ENCODE measurements at places on chromosomes 3 and 15. TPM values are rescaled to one million over a fixed set of nuclear protein-coding genes. Genes with fewer than 3 reads are reported as not detected.

DNA sequence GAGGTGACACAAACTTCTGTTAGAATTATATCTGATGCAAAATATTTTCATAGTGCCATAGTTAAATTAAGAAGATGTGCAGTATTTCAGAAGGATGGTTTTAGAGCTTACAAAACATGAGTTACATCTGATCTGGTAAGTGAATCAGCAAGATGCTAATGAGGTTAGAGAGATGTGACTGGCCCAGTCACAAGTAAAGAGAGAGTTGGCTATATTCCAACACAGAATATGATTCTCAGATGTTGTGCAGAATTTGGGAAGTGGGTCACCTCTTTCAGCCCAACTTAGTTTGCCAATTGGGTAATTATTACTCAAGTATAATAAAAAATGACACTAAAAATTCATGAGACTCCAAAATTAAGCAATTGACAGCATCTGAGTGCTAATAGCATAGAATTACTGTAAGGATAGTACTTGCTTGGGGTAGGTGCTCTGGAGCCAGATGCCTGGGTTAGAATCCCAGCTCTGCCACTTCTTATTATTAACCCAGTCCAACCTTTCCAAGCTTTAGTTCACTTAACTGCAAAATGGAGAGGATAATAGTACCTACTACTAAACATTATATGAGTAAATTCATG, 30.8 kb downstream of the P2RY1 start:
- no peak for ATAC-seq

DNA sequence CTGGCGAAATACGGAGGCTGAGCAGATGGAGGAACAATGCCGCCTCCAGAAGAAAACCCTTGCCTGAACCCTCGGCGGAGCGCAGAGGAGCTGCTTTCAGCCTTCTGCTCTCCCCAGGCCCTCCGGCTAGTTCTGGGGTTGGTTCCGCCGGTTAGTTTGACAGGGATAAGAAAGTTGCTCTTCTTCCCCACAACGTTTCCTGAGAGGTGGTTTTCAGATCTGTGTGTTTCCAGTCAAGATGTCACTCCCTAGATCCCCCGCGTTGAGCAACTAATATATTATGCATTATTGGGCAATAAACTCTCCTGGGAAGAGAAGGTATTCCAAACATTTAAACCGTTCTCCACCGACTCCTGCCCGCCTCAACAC, 551 bp downstream of the NLGN1 start:
- no peak for ATAC-seq

GRCh38 chr3:183099838-183100204, 525 bp upstream of the MCCC1 start:
- no peak for ATAC-seq

GRCh38 chr3:194702545-194702944, 16.9 kb downstream of the FAM43A start:
- no peak for ATAC-seq

GRCh38 chr15:74773329-74773728, 8.6 kb upstream of the CSK start:
- peak; percentile 4 for ATAC-seq

GRCh38 chr3:70076396-70076795, 76.9 kb downstream of the SAMMSON start:
- ATAC-seq: no peak

GRCh38 chr3:78858910-78859309, 908.9 kb downstream of the ROBO1 start:
- no peak for ATAC-seq

GRCh38 chr3:58706395-58707167, 40.0 kb upstream of the FAM3D start:
- ATAC-seq: no peak

GRCh38 chr3:148790370-148790769, 37.2 kb upstream of the CPB1 start:
- no peak for ATAC-seq

GRCh38 chr3:56858331-56858730, 56.6 kb upstream of the ARHGEF3 start:
- no peak for ATAC-seq

DNA sequence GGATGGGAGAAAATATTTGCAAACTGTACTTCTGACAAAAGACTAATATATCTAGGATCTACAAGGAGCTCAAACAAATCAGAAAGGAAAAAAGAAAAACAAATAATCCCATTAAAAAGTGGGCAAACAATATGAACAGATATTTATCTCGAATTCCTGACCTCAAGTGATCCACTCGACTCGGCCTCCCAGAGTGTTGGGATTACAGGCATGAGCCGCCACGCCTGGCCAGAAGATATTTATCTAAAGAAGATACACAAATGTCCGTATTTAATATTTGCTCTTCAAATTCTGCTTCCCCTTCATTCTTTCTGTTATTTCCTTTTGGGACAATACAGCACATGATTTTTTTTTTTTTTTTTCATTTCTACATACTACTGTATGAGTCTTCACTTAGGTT, 151.7 kb upstream of the GRM7 start:
- ATAC-seq: no peak

DNA sequence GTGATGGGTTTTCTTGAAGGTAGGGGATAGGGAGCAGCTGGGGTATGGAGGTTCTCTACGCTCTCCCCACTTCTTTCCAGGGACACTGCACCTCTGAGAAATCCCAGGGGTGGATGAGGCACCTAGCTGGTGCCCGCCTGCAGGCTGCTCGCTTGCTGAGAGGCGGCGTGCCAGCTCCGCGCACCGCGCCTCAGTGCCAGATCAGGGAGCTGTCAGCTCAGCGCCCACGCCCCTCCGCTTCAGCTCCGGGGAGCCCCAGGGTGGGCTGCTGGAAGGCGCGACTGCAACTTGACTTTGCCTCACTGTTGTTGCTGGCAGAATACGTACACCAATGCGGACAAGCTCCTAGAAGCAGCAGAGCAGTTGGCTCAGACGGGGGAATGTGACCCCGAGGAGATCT, 345.7 kb upstream of the UMPS start:
- peak; percentile 52 for ATAC-seq

GRCh38 chr3:193981504-193981903, 154.4 kb upstream of the HES1 start:
- ATAC-seq: no peak

DNA sequence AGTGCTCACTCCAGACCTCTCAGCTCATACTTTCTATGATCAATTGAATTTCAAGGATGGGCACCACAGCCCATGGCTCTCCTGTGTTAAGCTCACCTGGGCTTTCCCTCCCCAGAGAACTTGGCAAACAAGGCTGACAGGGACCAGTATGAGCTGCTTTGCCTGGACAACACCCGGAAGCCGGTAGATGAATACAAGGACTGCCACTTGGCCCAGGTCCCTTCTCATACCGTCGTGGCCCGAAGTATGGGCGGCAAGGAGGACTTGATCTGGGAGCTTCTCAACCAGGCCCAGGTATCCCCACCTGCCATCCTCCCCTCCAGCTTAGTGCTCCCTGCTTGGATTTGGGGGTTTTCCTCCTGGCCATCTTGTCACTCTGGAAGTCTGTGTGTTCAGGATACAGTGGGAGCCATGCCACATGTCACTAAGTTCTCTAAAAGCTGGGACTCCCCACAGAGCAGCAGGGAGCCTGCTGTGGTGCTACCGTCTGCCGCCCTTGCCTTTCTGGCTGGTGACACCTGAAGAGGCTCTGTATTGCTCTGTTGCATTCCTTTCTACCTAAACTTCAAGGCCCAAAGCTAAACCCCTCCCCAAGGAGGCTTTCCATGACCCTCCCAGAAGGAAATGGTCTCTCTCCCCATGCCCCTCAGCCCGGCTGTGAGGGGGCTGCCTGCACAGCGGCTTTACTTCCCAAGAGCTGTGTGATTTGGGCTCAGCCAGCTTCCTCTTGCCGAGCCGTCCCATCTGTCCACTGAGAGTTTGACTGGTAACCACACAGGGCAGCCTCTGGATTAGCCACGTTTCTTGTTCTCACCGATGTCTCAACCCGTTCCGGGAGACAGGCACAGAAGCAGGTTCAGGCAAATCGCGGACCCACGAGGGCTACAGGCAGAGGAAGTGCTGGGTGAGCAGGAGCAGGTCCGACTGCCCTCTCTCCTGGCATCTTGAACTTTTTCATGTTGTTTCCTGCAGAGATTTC, 10.8 kb downstream of the TF start:
- ATAC-seq: peak; percentile 78

GRCh38 chr3:75737831-75738493, 47.4 kb downstream of the ZNF717 start:
- no peak for ATAC-seq

GRCh38 chr3:155385896-155386625, 92.6 kb upstream of the STRIT1 start:
- ATAC-seq: no peak

DNA sequence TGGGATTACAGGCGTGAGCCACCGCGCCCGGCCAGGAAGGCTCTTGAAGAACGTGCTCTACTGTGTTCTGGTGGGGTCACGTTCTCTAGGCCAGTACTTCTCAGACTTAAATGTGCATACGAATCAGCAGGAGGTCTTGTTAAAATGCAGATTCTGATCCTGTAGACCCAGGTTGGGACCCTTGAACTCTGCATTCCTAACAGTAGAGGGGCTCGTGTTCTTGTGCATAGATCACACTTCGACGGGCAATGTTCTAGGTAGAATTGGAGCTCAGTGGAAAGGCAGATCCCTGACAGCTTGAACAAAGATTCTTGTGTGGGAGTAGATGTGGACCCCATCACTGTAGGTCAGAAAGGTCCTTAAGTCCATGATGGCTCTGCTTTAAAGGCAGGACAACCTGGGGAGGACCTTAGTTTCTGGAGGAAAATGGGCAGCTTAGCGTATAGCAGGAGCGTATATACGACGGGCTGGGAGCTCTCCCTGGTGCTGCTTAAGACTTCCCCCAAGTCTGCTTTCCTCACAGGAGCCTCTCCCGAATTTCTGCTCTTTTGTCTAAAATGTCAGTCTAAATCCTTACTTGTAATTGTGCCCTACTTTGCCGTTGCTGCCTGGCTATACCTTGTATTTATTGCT, 16.9 kb upstream of the FAM81A start:
- ATAC-seq: no peak

- ATAC-seq: no peak
Measured at GRCh38 chr3:46112984-46113383, 85.7 kb upstream of the XCR1 start.

GRCh38 chr3:186967686-186968085, 37.4 kb downstream of the ST6GAL1 start:
- ATAC-seq: no peak

DNA sequence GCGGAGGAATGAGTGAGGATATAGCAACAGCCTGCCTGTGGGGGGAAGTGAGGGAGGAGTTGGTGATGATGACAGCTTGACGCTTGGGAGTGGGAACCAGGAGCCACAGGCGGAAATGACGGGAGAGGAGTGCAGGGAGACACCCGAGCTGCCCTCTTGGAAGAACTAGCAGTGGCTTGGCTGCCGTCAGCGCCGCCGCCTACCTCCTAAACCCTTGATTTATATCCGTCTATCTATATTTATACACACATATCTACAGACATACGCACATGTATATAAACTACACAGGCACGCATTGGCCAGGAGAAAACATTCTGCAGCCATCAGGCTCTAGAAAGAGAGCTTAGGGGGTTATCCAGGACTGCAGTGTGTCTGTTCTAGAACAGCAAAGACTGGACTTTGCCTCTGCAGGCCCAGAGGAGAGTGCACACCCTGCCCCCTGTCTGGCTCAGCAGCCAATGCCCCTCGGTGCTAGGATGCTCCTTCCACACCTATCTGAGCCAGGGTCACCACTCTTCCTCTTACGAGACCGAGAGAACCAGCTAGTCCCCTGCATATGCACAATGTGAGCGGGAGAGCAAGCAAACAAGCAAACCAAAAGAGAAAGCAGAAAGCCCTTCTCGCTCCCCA, 45.3 kb upstream of the MAGEF1 start:
- ATAC-seq: no peak

- no peak for ATAC-seq
Measured at GRCh38 chr15:48855501-48856440, 22.2 kb upstream of the EID1 start.

- ATAC-seq: no peak
Measured at GRCh38 chr3:172125963-172126457, 86.6 kb downstream of the FNDC3B start.

The TMC3 gene
- total RNA-seq: not detected

The PLXND1 gene
- total RNA-seq: 15.8 TPM

The LRRC15 gene
- 0.04 TPM for total RNA-seq

The LIPH gene
- 14.6 TPM for total RNA-seq

The ZNF385D gene
- 1.7 TPM for total RNA-seq

The CACNA2D2 gene
- 0.08 TPM for total RNA-seq

The CHRM5 gene
- total RNA-seq: not detected

The FBXW12 gene
- not detected for total RNA-seq

The APBA2 gene
- total RNA-seq: 0.24 TPM

The TIMP4 gene
- total RNA-seq: 1.2 TPM

The CAND2 gene
- 1.1 TPM for total RNA-seq

The HIGD2B gene
- not detected for total RNA-seq

All from esophagus mucosa (tissue), 1 donor.